ENCODE measurements at places on chromosomes 12 and 14.

- DNase-seq, result no peak
Measured at GRCh38 chr14:50099335-50099734, 17.0 kb downstream of the VCPKMT start.

GRCh38 chr12:64900540-64900939 lies 76.1 kb downstream of the TBC1D30 start:
- no peak for DNase-seq

DNA sequence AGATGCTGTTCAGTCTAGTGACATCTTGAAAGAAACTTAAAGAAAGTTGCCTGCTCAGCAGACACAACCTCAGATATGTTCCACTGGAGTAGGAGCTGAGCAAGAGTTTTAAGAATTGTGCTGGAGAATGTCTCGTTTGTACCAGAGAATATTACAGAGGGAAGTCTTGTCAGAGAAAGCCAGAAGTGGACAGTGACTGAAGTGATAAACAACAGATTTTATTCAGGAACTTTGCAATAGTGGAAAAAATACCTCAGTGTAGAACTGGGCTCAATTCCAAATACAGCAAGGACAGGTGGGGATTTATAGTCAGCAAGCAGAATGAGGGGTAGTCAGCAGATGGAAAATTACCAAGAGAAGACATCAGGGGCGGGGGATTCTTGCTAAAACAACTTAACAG lies 18.6 kb downstream of the ZDHHC17 start:
- DNase-seq, result no peak

DNA sequence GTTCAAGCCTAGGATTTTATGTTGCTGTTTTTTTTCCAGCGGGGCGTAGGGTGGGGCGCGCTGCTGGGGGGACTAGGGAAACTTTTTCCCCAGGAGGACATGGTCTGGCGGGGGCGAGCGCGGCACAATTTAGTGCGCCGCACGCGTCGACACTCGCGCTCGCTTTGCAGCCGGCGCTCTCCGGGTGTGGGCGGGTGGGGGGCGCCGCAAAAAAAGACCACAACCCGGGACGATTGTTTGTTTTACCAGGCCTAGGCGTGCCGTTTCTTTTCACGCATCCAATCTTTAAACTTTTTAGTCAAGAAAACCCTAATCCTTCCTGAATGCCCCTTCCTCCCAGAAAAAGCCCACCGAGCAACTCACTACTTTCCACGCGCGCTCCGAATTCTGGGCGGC lies 865 bp upstream of the ZFP36L1 start:
- no peak for DNase-seq

GRCh38 chr14:72054911-72055310 lies 122.7 kb downstream of the RGS6 start:
- no peak for DNase-seq

- DNase-seq, result no peak
Measured at GRCh38 chr12:72219937-72220336, 52.2 kb upstream of the TRHDE start.

DNA sequence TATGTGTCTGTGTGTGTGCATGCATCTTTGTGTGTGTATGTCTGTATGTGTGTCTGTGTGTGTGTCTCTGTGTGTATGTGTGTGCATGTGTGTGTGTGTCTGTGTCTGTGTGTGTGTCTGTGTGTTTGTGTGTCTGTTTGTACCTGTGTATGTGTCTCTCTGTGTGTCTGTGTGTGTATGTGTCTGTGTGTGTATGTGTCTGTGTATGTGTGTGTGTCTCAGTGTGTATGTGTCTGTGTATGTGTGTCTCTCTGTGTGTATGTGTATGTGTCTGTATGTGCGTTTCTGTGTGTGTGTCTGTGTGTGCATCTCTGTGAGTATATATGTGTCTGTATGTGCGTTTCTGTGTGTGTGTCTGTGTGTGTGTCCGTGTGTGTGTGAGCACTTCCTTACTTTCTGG lies 39.6 kb upstream of the SMOC1 start:
- DNase-seq, result no peak

DNA sequence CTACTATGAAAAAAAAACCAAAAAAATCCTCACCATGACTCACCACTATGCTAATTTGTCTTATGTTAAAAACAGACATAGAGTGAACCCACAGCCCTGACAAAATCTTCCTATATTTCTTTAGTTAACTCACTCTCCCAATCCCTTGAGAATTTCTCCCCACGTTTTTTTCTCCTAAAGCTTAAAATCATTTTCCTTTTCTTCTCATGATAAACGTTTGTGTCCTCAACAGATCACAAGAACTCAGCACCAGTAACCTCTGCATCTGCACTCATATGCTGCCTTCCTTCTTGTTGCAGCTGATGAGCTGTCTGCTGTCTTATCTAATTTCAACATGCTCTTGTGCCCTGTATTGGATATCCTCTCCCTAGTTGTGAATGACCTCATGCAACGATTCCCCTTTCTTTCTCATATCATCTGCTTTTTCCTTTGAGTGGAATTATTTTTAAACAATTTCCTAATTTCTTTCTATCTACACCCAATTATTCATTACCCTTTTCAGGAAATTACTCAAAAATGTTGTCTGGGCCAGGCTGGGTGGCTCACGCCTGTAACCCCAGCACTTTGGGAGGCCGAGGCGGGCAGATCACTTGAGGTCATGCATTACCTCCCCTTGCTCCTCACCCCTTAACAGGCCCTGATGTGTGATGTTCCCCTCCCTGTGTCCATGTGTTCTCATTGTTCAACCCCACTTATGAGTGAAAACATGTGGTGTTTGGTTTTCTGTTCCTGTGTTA lies 427.5 kb upstream of the MGAT4C start:
- DNase-seq, result no peak

GRCh38 chr12:126855768-126856167 lies 1411.2 kb upstream of the TMEM132C start:
- DNase-seq, result no peak

GRCh38 chr12:92297932-92298696 lies 152.5 kb upstream of the BTG1 start:
- no peak for DNase-seq

GRCh38 chr14:86257973-86258372 lies 728.0 kb downstream of the FLRT2 start:
- DNase-seq, result no peak

DNA sequence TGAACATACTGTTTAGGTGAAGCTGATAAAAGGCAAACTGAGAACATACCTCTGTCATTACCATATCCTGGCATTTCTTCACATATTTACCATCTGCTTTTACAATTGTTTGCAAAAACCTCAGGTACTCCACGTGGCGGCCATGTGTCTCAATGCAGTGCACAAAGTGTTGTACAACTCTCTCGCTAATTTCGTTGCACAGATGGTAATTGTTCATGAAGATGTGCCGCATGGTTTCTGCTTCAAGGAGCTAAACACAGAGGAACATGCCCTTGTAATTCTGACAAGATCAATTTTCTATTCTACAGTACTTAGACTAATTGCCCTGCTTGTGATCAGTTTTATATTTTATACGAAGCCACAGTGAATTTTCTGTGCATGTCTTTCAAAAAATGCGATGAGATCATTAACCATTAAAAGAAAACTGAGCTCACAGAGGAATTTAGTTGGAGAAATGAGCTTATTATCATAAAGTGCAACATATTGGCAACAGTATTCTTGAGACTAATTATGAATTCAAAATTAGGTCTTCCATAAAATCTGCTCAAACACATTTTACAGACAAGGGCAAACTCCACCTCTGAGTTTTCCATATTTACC lies 233.8 kb downstream of the ITPR2 start:
- no peak for DNase-seq

- no peak for DNase-seq
Measured at GRCh38 chr14:24804552-24805212, 170.7 kb upstream of the GZMB start.

DNA sequence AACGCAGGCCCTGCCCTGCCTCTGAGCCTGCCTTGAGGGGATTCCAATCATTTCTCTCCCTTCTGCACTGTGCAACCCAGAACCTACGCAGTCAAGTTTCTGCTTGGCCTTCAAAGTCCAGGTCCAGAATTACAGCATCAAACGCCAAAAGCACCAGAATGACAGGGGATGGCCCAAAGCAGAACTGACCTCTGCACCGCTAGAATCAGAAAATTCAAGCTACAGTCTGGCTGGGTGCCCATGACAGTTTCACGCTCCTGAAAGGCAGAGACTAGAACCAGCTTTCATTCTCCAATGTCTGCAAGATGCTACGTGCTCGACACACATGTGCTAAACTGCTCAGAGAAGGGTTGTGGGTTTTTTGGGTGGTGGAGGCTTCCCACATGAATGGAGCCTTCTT lies 4.1 kb downstream of the CLMN start:
- no peak for DNase-seq

DNA sequence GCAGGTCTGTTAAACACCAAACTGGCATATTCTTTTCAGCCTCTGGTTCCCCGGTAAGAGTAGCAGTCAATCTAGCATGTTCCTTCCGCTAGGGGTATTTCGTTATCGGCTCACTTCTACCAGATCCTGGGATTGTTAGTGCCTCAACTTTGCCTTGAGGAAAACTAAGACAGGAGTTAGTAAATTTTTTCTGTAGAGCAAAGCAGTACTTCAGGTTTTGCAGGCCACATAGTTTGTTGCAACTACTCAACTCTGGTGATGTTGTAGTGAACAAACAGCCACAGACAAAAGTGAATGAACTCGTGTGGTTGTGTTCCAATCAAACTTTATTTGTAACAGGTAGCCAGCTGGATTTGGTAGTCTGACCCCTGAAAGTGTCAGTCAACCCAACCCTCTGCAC lies 6.3 kb upstream of the CDH24 start:
- DNase-seq, result no peak

GRCh38 chr14:96112032-96112431 lies 72.9 kb downstream of the C14orf132 start:
- no peak for DNase-seq

- DNase-seq, result no peak
Measured at GRCh38 chr14:89907655-89908054, 46.9 kb downstream of the EFCAB11 start.

- DNase-seq, result no peak
Measured at GRCh38 chr12:67710582-67710981, 62.0 kb downstream of the DYRK2 start.

DNA sequence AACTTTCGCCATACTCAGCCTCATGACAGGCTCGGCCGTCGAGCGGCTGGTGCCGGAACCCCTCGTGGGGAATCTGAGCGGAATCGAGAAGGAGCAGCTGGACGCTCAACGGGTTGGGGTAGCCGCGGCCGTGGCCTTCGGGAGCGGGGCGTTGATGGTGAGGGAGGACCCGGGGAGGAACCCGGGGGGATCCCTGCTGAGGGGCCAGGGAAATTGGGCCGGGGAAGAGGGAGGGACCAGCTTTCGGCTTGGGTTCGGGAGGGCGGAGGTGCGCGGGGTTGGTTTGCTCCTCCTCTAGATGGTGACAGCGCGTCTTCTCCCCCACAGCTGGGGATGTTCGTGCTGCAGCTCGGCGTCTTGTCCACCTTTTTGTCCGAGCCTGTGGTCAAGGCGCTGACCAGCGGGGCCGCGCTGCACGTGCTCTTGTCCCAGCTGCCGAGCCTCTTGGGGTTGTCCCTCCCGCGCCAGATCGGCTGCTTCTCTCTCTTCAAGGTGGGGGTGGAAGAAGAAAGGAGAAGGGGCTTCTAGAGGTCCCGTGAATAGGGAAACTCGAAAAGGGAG lies 9.8 kb downstream of the ARHGEF25 start:
- no peak for DNase-seq

- no peak for DNase-seq
Measured at GRCh38 chr12:28021704-28022103, 49.2 kb upstream of the PTHLH start.

DNA sequence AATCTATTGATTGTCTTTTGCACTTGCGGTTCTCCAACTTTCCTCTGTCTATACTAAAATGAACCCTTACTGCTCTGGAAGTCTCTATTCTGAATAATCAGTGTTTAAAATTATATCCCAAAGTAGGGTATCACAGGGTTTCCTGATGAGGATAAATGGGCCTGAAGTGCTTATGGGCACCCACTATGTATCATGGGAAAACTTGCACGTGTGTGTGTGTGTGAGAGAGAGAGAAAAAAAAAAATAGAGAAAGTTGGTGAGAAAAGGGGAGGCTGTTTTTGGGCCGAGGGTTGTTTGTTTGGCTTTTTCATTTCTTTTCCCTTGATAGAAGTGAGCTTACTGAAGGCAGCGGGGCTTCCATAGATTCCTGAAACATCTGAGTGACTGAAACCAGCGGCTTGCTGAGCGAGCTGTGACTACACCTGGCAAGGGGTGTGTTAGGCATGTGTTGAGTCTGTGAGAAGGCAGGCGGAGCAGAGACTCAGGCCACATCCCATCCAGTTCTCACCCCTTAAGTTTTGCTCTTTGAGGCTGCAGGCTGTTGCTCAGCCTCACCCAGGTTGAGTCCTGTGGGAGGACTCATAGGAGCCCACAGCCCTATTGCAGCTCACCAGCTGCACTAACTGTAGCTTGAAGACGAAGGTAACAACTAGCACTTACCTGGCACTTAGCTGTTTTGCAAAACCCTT lies 17.2 kb downstream of the PPFIBP1 start:
- no peak for DNase-seq

GRCh38 chr14:104085889-104086201 lies 345 bp downstream of the ASPG start:
- DNase-seq, result no peak

DNA sequence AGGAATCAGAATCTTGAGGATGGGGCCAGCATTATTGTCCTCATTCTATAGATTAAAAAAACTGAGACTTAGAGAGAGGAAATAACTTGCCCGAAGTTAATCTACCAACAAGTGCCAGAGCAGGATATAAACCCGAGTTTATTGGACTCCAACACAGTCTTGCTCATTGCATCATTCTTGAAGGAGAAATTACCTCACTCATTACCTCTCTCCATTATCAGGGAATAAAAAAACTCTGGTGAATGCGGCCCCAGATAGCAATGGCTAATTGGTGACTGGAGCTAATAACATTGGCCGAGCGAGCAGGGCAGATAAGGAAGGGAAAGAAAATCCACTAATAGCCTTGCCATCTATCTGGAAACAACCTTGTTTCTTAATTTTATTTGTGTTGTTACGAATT lies 24.7 kb upstream of the TMED10 start:
- DNase-seq, result no peak

DNA sequence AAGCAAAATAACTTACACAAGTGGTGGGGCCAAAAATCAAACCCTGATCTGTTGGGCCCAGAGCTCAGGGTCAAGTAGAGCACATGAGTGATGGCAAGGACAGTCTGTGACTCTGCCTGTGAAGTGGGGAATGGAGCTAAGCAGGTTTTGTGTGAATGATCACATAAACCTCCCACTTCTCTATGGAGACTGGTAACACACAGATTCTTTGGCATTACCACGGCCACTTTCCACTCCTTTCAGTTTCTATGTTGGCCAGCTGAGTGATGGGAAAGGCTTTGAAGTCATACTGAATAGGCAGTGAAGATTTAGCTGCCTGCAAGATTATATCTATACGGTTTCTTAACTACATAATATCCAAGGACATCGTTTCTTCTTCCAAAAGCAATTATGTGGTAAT lies 97.9 kb downstream of the ARMH4 start:
- no peak for DNase-seq

Measured in COR-L47 (cell line).